ENCODE measurements at places on chromosomes 7 and 10.
A peak's percentile ranks its signal among the peaks of the same experiment; 100 is the strongest.

GRCh38 chr7:108618056-108618455 lies 48.4 kb downstream of the DNAJB9 start:
- peak; percentile 17 for DNase-seq

- peak; percentile 97 for DNase-seq
These were observed 95.5 kb upstream of the KCNIP2 start for GRCh38 chr10:101939008-101939648.

DNA sequence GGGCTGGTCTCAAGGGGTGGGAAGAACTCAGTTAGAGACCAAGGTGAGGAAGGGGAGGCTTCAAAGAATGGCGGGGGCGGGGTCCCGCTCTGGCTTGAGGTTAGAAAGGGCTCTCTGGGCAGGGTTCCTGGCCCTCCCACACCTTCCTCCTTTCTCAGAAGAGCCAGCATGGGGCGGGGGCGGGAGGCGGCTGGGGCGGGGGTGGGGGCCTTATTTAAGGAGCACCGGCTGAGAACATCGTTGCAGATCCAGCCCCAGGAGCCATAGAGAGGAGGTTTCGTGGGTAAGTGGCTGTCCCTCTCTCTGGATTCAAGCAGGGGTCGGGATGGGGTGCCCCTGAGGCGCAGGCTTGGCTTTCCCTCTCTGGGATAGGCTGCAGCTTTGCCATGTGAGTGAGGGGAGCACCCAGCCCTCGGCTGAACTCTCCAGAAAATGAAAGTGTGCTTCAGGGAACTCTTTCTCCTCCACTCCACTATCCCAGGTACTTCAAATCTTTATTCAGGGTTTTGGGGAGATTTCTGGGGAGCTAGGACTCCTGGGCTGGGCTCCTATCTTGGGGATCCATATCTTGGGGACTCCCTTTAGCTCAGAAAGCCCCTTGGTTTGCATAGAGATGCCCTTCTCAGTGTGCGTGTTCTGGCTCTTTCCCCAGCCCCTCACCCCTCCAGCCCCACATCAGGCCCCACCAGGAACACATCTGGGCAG lies 3.3 kb upstream of the CUEDC2 start:
- DNase-seq = no peak

DNA sequence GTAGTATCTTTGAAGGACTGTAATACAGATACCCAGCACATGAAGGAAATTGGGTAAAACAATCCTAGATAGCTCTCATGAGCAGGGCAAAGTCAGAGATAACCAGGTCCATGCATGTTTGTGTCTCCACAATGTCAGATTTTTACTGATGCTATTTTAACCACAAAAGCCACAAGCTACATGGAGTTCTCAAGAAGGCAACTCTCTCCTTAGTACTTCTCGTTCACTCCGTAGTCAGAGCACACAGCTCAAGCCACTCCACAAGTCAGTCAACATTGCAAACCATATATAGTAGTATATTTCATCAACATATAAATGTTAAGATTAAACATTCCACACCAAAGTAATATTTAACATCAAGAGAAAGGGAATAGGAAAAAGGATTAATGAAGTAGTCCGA lies 98.0 kb upstream of the PIK3CG start:
- no peak for DNase-seq

DNA sequence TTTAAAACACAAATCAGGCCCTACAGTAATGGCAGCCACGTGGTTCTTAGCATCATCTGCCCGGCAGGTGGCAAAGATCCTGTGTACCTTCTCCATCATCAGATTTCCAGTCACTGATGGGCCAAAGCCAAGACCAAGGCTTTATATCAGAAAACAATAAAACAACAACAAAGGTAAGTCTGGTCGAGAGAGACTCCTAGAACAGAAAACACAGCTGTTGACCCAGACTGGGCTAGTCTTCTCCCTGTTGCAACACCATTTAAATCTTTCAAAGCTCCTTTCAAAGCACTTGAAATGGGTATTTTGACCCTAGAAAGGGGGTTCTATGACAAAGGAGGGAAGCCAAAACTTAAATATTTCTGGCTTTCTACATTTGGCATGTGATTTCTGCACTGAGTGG lies 285.6 kb downstream of the IPMK start:
- DNase-seq = no peak

DNA sequence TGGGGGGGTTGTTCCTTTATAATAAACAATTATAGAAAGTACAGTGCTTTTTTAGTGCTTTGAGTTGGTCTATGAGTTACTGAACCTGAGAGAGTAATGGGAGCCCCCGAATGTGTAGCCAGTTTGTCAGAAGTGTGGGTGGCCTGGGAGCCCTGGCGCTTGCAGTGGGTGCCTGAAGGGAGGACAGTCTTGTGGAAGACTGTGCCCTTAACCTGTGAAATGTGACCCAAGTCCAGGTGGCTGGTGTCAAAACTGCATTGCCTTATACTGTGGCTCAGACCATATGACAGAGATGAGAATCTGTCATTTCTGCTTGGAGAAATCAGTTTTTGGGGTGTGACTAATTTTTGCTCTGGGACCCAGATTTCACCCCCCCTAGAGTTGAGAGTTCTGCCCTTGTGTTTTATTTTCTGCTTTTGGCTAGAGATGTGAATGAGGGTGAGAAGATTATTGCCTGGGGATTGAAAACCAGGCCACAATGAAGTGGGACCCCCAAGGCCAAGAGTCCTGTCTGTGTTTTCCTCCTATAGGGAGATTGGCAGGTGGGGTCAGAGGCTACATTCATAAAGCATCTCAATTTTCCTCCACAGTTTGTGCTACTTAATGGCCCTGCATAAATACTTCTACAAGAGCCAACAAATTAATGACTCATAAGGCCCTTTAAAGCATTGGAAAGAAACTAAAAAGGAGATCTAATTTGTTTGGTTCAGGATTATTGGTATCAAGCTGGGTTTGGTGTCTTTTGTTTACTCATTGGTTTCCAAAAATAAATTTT lies 24.1 kb upstream of the CARD11 start:
- no peak for DNase-seq

Data from bronchial epithelial cell (primary cell).